CD4-positive, alpha-beta T cell treated with Interferon gamma for 1 hour (primary cell): ENCODE measurements at places on chromosomes 6 and 20.

- no peak for DNase-seq
Measured at GRCh38 chr6:49454787-49455709, 8.0 kb downstream of the MMUT start.

DNA sequence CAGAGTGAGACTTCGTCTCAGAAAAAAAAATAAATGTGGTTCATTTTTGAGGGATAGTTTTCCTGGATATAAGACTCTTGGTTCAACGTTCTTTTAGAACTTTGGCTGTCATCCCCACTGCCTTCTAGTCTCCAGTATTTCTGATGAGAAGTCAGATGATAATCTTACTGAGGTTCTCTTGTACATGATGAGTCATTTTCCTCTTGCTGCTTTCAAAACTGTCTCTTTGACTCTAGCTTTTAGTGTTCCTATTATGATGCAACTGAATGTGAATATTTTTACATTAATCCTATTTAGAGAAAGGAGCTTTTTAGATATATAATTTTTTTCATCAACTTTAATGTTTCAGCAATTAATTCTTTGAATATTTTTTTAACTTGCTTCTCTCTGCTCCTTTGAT, 46.0 kb upstream of the OR14J1 start:
- no peak for DNase-seq

- DNase-seq, result no peak
Measured at GRCh38 chr6:44036196-44036595, 91.1 kb downstream of the MRPL14 start.

DNA sequence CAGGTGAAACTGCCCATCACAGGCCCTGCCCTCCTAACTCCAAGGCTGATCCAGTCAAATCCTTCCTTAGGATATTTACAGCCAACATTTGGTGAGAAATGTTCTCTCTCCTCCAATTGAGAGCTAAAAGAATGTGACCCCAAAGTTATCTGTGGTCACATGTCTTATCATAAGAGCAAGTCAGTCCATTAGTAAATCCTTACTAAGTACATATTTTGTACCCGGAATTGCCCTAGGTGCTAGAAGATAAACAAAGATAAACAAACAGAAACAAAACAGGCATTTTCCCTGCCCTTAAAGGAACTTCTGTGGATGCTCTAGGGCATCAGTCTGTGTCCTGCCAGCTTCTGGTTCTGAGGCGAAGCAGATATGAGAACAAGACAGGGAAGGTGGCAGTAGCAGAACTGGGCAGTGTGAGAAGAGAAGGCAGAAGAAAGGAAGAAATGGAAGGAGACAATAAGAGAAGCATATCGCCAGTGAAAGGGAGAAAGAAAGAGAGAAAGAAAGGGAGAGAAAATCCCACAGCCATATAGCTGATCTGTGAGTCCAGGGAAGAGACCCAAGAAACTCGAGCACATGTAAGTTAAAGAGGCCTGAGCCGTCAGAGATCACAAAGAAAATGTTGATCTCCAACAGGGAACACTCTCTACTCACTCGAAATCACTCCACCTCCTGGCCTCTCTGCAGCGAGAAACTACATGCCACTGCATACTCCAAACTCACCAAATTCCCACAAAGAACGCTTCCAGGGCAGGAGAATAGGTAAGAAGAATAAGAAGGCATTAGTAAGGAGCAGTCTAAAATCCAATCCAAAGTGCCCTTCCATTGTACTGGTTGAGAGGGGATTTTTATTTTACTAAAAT, 41.7 kb downstream of the CDK5RAP1 start:
- no peak for DNase-seq

DNA sequence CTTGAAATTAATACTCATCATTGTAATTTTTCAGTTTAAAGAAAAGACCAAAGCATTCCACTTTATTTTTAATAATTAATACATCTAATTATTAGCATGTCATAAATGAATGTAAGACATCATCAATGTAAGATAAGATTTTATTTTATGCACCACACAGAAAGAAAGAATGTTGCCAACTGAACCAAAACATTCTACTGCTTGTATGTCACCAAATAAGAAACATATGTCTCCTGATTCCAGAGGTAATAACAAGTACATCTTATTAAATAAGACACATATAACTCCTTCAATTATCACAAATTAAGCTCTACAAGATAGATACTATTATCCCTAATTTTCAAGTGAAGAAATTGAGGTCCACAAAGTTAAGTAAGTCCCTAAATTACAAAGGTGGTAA, 189.5 kb downstream of the GMDS start:
- no peak for DNase-seq
